SJSA1 (cell line): ENCODE measurements at places on chromosomes 16 and 17. TPM values are rescaled to one million over a fixed set of nuclear protein-coding genes. Genes with fewer than 3 reads are reported as not detected.

DNA sequence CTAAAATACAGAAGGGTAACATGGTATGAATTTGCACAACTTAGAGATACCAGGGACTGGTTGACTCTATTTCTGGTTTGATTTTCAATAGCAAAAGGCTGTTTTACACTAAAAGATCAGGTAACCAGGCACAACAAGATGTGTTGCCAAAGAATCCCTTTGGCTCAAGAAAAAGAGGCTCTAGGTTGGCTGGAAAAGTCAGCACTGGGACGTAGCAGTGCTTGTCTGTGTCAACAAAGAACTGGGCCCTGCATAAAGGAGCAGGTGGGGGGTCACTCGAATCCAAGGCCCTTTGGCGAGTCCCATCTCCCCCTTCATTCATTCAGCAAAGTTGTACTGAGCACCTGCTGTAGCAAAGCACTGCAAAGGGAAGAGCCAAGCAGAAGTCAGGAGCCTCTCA is 18.4 kb downstream of the SDR42E1 start:
- no peaks in the 10 kb centered on the region for H3K27me3 ChIP-seq
- no peaks in the 10 kb centered on the region for H3K36me3 ChIP-seq
- no peak for DNase-seq
- H3K4me3 ChIP-seq: no peak overlapping the region
- H3K27ac ChIP-seq: no peak overlapping the region

Gene KRT222
- total RNA-seq: not detected in 2 replicates

DNA sequence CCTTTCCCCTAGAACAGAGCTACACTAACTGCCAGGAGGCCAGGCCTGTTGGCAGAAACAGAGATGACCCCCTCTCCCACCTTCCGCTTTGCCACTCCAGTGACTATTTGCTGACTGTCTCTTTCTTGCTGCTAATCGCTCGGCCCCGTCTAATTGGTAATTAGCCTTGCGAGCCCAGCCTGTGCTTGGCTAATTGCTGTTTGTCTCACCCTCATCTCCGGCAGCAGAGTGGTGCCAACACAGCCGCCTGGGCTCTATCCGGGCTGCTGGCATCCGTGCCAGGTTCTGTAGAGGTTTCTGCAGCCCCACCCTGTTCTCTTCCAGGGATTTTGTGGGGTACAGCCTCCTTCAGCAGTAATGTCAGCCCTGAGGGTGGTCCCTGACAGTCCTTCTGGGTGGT is 27.4 kb upstream of the PHB1 start:
- H3K27me3 ChIP-seq: peaks cover 31% of the 10 kb centered on the region
- DNase-seq: no peak

GRCh38 chr17:82241183-82241925 is 12.5 kb downstream of the SLC16A3 start:
- H3K4me3 ChIP-seq: no peak overlapping the region
- peak overlapping the region; percentile 28 for H3K27ac ChIP-seq
- H3K27me3 ChIP-seq: no peaks in the 10 kb centered on the region
- peak; percentile 87 for DNase-seq
